Lung microvascular endothelial cell (primary cell): ENCODE measurements at places on chromosomes 7 and 10.

DNA sequence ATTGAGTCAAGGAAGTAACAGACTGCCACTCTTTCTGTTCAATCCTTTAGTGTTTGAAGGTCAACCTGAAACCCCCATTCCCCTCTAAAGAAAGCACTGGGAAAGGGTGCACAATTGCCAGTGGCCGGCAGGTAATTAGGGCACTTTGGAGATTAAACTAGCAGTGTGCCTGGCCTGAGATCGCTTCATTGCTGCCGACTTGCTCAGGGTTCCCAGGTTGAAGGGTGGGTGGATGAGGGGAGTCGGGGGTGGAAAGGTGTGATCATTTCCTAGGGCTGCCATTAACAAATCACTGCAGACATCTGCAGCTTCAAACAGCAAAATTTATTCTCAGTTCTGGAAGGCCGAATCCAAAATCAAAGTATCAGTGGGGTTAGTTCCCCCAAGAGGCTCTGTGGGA lies 16.3 kb upstream of the BTBD16 start:
- DNase-seq = no peak

DNA sequence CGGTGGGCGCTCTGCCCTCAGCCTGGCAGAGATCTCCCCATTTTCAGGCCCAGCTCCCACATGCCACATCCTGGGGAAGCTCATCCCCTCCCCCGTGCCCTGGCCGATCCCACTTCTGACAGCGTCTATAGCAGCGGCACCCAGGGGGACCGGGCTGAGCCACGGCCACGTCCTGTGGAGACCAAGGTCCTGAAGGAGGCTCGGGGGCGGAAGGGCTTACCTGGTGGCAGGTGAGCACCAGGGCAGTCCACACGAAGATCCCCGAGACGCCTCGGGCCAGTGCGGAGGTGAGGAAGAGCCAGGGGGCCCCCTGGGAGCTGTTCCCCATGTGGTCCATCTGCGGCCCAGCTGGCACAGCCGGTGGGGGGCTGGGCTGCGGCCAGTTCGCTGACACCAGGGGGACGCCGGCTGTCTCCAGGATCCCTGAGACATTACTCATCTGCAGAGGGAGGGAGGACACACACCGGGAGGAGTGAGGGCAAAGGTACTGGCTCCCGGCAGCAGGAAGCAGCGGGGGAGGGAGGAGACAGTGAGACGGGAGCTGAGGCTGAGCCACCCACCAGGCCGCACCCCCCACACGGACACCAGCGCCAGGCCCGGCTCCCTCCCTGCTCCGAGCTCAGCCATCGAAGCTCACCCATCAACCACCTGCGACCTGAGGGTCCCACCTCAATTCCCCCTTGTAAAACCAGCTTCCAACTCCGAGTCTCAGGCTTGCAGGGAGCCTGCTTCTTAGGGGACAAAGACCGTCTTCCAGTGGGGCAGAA lies 776 bp downstream of the TMEM184A start:
- no peak for DNase-seq

DNA sequence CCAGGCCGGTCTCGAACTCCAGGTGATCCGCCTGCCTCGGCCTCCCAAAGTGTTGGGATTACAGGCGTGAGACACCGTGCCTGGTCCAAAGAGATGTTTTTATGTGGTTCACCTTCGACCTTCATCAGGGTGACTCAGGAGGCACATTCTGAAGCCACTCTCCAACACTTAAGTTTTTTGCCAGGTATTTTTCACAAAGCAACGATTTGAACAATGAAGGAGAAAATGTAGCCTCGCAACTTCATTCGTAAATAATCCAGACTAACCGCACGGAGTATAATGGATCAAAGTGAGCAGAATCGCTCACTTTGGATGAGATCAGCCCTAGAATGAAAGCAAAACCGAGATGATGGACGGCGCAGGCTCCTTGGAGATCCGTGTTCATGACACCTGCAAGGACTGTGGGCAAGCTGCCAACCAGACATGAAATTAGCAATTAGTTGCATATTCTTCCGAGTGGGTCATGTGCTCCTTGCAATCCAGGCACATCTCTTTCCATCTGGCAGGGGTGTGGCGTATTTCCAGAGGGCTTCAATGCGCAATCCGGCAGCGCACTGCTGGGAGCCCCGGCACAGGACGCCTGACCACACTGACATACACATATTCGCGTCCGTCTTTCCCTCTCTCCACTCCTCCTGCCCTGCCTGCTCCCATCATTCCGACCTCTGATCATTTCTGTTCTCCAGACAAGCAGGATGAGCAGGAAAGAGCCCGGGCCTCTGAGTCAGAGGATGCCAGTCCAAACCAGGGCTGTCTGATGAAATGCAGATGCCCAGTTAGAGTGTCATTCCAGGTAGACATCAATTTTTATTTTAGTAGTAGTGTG lies 148.4 kb downstream of the KLF6 start:
- DNase-seq = no peak

GRCh38 chr10:55742487-55742886 lies 618.6 kb downstream of the ZWINT start:
- DNase-seq = no peak

GRCh38 chr10:74231375-74231774 lies 80.4 kb downstream of the ADK start:
- DNase-seq = no peak

DNA sequence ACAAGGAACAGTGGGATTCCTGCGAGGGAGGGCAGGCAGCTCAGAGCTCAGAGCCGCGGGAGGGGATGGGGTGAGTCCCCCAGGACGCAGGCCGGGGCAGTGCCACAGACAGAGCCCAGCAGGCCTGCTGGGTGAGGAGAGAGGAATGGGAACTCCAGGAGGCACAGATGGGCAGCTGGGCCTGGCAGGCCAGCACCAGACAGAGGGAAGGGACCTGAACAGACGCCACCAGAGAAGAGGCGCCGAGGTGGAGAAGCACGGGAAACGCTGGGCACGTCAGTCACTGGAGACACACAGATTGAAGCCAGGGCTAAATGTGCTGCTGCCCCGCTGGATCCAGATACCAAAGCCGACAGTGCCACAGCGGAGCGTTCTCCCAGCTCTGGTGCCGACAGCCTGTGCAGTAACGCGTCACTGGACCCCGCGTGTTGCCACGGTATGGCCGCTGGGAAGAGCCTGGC lies 225.8 kb downstream of the MAD1L1 start:
- DNase-seq = no peak

GRCh38 chr7:10643545-10643944 lies 330.1 kb upstream of the PHF14 start:
- DNase-seq = no peak

DNA sequence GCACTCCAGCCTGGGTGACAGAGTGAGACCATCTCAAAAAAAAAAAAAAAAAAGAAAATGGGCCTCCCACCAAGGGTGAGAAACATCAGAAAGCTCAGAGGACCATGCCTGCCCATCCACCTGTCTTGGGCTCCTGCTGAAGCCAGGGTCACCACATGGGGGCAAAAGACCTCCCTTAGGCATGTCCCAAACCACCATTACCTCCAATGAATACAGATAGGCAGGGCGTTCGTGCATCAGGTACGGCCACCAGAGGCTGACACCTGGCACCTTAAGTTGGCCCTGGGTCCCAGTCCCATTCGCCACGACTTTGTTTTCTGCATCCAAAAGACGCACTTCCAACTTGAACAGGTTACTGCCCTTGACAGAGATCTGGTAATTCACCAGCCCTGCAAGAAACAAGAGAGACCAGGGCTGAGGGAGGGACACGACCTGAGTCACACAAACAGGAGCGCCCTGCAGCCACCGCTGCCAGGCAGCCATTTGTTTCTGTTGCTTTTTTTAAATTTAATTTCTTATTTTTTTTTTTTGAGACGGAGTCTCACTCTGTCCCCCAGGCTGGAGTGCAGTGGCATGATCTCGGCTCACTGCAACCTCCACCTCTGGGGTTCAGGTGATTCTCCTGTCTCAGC lies 6.1 kb downstream of the GUSB start:
- DNase-seq = no peak

DNA sequence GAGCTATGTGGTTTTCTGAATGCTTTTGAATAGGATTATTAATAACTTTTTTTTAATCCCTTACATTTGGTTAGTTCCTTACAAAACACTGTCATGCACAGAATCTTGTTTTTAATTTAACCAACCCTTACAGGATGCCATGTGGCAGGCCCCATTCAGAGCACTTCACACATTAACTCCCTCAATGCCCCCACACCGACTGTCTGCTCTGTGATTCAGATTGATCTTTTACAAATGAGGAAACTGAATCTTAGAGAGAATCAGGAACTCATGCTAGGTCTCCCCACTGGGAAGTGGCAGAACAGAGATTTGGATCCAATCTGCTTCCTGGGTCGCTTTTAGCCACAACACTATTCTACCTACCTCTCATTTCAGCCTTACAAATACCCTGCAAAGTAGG lies 195.8 kb upstream of the NPVF start:
- no peak for DNase-seq
